ENCODE measurements at places on chromosomes 1 and 21.

GRCh38 chr1:235275223-235275622, 52.8 kb downstream of the ARID4B start:
- DNase-seq, result no peak

DNA sequence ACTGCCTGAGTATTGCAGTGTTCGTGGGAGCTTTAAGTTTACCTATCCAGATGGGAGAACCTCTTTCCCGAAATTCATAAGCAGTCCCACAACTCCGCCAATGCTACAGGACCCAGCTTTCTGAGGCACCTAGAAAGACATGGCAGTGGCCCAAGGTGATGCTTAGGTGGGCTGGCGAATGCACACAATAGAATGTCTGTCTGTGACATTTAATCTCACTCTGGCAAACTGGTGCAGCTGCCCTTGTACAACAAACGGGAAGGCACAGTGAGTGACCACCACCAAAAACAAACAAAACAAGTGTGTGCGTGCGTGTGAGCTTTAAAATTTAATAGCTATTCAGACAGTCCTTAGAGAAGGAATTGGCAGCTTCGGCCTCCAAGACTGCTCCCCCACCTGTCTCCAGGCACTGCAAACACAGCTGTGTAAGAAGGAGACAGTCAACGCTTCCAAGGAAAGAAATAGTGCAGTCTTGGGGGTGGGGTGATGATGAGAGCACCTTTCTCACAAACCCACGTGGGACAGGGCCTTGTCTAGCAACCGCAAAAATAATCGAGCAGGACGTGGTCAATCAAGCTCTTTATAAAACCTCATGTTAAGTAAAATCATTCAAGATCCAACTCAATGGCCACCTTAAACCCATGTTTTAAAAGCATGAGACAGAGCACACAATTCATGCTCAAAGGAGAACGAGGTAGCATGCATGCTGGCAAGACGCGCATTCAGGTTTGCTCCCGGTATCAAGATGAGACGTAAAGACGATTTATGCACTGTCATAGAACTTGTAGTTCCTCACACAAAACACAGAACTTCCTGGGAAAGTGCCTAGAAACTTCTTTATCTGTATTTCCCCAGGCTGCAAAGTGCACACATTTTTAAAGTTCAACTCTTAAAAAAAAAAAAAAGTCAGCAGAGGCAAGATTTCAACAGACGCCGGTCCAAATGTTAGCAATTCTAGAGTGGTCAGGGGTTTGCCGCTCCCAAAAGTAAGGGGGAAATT, 84.1 kb downstream of the TM2D1 start:
- no peak for DNase-seq

GRCh38 chr1:204338360-204338759, 21.4 kb downstream of the PLEKHA6 start:
- DNase-seq, result no peak

DNA sequence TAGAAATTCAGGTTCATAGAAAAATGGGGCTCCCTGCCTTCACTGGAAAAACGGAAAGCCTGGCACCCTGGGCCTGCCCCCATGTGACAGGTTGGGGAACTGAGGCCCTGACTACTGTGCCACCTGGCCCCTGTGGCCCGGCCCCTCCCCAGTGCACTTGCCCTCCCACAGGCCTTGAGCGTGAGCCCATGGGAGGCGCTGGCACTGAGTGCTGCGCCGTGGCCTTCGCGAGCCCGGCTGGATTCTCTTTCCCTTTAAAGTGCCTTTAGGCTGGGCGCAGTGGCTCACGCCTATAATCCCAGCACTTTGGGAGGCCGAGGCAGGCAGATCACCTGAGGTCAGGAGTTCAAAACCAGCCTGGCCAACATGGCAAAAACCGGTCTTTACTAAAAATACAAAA, 45.7 kb downstream of the SLC37A1 start:
- peak; percentile 10 for DNase-seq

DNA sequence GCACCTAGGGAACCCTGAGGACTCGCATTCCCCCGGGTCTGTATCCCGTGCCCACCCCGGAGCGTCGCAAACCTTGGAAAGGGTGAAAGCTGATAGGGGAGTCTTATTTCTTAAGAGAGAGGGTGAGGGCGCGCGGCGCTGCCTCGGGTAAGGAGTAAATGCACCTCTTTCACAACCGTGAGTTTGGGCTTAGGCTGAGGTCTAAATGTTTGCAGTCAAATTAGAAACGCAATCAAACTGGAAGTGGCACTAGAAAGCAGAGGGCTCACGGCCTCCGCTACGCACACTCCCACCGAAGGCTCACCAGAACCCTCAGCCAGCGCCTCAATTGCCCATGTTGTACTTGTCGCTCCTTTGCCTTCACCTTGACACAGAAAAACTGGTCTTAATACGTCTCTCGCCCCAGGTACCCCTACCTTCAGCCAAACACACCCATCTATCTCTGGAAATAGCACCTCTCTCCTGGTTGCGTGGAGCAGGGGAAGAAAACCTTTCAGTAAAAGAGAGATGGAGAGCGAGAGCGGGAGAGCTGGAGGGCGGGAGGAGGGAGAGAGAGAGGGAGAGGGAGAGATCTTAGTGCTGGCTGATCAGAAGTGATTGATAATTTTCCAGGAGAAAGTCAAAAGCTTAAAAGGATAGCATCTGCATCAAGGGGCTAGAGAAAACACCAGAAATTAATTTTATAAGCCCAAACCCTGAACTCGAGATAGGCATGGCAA, 1.7 kb upstream of the HLX start:
- DNase-seq, result no peak

GRCh38 chr1:39434797-39435395, 56.5 kb upstream of the BMP8A start:
- DNase-seq, result no peak

GRCh38 chr1:158145173-158145719, 35.4 kb upstream of the CD1D start:
- DNase-seq, result no peak

- DNase-seq, result no peak
These were observed 48.8 kb upstream of the CAMK1G start for GRCh38 chr1:209534496-209535250.

- DNase-seq, result no peak
These were observed 148.2 kb upstream of the PALMD start for GRCh38 chr1:99497690-99498089.

DNA sequence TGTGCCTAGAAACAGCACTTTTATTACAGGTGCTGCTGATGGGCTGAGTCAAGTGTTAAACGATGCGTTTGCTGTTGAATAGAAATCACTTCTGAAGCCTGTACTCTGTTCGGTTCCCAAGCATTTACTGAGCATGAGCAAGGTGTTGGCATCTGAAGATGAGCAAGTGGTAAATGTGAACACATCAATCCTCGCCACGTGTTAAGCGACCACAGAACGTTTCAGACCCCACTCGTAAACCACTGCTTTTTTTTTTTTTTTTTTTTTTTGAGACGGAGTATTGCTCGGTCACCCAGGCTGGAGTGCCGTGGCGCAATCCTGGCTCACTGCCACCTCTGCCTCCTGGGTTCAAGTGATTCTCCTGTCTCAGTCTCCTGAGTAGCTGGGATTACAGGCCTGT, 241.2 kb downstream of the SETD4 start:
- DNase-seq, result no peak

- no peak for DNase-seq
These were observed 54.6 kb downstream of the GORAB start for GRCh38 chr1:170586321-170587252.

GRCh38 chr1:72007312-72007711, 275.0 kb downstream of the NEGR1 start:
- DNase-seq, result no peak

DNA sequence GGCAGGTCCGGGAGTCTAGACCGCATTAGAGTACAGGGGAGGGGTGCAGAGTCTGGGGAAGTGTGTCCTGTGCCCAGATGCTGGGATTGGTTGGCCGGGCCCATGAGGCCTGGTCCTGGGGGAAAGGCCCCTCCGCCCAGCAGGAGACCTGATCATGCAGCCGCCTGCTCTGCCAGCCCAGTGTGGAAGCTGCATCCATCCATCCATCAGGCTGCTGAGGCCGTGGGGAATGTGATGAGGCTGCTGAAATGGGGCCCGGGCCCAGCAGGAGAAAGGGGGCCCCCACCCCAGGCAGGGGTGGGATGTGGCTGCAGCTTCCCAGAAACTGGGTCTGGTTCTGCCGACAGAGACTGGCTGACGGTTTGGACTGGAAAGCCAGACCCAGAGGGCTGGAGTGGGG, 37.2 kb downstream of the EPHA2 start:
- no peak for DNase-seq

DNA sequence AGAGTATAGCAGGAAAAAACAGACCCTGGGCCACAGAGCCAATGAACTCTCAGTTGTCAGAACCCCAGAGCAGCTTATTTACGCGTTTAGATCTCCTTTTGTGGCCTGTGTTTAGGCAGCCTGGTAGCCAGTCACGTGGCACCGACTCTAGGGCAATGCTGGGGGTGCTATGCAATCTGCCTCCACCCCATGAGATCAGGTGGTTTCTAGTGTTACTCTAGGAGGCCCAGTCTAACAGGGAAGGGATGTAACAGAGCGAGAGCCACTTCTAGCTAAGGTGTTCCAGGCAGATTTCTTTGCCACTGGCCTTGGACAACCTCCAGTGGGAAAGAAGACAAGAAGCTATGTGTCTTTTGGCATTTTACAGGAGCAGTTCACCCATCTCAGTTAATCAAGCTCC, 12.0 kb upstream of the A3GALT2 start:
- no peak for DNase-seq

- no peak for DNase-seq
These were observed 20.6 kb downstream of the NPHP4 start for GRCh38 chr1:5971471-5972197.

GRCh38 chr1:240178366-240178765, 86.7 kb downstream of the FMN2 start:
- no peak for DNase-seq

DNA sequence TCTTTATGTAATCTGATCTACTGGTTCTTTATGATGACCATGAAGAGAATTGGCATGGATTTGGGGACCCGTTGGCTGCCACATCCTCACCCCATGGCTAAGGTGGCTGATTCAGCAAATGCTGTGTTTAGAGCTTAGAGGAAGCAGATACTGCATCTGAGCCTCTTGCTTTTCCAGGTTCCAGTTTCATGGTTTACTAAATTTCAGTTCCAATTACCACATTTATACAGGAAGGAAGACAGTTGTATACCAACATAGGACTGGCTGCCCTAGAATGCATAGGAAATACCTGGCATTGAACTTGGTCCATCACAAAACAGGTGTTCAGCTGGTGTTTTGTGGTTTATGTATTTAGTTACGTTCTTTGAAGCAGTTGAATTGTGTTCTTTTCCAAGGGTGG, 107.1 kb downstream of the ST3GAL3 start:
- no peak for DNase-seq

DNA sequence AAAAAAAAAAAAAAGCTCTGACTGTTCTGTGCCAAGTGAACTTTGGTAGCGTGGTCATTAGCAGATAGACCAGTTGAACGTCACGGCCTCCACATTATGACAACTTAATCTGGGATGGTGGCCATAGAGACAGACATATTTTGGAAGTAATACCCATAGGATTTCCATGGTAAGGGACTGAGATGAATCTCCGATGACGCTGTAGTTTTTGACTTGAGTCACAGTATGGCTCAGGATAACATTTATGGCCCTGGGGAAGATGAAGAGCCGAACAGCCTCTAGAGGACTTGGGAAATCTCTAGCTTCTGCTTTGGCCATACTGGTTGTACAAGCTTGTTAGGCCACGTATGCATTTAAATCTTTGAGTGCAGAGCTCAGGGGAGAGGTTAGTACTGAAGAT, 214.0 kb downstream of the KCNJ6 start:
- no peak for DNase-seq

GRCh38 chr1:18924221-18924691, 21.9 kb upstream of the ALDH4A1 start:
- no peak for DNase-seq

GRCh38 chr21:45802425-45802824, 158.9 kb downstream of the PCBP3 start:
- DNase-seq, result no peak

DNA sequence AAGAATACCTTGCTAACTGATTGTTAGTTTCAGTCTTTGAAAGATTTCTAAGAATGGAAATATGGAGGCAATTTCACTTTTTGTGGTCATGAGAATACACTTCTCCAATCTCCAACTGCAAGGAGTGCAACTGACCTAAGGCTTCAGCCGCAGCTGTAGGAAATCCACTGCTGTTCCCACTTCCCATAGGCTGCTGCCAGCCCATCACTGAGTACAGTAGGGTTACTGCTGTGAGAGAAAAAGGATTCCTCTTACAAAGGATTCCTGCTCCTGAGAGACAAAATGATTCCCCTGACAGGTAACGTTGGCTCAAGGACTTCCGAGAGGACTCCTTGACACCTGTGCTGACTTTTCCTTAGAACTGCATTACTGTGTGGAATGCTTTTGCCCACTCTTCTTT, 87.4 kb downstream of the ADGRL4 start:
- no peak for DNase-seq

DNA sequence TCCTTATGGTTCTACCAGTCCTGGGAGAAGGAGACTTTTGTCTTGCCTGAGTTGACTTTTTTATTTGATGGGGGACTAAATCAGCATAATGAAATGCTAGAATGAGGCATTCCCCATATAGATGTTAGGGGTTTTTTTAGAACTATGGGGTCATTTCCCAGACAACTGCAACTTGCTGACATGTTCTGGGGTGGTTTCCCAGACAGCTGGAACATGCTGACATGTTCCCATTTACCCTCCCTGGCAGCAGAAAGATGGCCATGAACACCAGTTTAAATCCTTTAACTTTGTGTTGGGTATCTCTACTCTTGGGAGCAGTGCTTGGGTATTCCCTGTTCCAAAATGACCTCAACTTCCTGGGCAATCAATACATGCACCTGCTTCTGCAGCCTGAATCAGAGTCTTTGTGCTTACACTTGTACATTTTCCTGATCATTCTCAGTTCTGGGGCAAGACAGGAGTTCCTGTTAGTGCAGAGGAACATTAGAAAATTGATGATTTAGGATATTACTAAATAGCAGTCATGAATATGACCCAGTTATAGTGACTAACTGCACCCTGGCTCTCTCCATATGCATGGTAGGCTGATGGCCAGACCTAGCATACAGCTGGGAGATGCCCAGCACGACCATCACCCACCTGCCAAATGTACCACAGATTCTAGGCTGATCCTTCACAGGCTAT, 75.4 kb upstream of the CD5L start:
- DNase-seq, result no peak

- DNase-seq, result no peak
These were observed 123.1 kb upstream of the ADAR start for GRCh38 chr1:154730986-154731489.

DNA sequence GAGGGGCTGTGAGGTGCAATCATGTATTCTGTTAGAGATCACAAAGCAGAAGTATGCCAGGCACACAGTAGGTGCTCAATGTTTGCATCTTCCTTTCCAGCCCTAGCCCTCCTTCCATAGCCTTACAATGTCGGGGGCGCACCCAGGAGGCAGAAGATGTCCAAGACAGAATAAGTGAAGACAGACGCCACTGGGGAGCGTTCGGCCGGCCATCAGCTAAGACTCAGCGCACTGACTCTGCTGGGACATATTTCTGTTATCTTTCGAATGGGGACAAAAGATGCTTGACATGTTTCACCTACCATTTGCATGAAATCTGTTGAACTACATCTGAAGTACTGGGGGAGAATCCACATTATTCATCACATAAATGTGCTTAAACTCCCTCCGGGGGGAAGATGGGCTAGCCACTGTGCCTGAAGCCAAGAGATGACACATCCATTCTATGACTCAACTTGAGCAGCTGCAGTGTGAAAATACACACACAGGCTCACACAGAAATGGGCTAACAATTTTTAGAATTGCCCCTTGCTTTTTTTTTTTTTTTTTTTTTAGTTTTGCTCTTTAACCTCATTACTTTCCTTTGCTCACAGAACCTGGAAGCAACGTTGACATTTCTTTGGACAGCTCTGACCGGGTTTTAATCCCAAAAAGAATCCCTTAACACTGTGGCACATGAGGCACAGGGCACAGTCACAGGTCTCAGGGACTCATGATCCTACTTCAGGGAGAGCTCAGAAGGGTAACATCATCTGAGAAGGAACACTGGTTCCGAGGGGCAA, 7.9 kb downstream of the TIAM1 start:
- DNase-seq, result no peak
